ENCODE measurements at places on chromosomes 7 and 10. TPM values are rescaled to one million over a fixed set of nuclear protein-coding genes. Genes with fewer than 3 reads are reported as not detected.

DNA sequence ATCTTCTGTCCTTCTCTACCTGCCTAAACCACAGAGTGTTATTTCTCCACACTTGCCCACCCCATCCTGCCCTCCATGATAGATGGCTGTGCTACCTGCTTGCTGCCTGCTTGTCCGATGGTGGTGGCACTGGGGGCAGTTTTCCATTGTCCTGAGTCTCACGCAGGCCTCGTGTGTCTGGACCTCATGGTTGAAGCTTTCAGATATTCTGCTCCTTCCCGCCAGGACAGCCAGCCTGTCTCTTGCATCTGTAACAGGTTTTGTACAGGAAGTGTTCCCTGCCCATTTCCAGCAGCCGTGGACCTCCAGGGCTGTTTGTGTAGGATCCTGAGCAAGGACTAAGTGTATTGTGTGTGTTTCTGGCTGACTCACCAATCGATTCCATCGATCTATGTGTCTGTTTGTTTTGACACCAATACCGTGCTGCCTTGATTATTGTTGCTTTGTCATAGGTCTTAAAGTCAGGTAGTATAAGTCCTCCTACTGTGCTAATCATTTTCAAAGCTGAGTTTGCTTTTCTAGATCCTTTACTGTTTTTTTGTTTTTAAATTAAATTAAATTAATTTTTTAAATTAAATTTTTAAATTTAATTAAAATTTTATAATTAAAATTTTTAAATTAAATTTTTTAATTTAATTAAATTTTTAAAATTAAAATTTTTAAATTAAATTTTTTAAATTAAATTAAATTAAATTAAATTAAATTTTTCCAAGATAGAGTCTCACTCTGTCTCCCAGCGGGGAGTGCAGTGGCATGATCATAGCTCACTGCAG lies 8.5 kb downstream of the IL15RA start:
- DNase-seq: no peak

DNA sequence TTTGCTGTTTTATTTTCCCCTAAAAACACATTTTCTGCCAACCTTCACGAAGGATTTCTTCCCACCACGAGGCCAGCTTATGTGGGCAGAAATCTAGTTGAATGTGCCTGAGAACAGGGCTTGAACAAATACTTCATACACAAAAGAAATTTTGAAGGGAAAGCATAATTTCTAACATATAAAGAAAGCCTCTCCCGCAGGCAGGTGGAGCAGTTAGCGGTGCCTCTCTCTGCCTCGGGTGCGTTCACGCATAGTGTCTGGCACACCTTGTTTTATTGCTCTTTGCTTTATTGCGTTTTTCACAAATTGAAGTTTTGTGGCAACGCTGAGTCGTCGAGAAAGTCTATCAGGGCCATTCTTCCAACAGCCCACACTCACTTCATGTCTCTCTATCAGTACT lies 7.0 kb upstream of the CSGALNACT2 start:
- no peak for DNase-seq

GRCh38 chr10:62726638-62727037 lies 77.9 kb upstream of the ADO start:
- no peak for DNase-seq

DNA sequence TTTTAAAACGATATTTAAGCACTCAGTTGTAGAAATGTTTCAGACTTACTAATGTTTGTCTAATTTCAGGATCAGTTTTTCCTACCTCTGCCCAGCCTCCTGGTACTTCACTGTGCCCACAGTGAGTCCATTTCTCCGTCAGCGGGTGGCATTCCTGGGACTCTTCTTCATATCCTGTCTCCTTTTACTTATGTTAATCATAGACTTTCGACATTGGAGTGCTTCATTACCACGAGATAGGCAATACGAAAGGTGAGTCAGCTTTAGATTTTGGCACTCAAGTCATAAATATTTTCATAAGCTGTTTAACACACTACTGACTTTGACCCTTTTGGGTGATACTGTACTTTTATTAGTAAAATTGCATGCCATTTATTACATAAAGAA lies 2.1 kb downstream of the ENTPD7 start:
- DNase-seq: no peak

Gene OR13A1
- 0.11 TPM for polyA plus RNA-seq

Gene LRRD1
- polyA plus RNA-seq: 0.23 TPM

Gene NOS3
- 6.2 TPM for polyA plus RNA-seq
